MCF 10A (cell line): ENCODE measurements at places on chromosomes 1 and 21. TPM values are rescaled to one million over a fixed set of nuclear protein-coding genes. Genes with fewer than 3 reads are reported as not detected.
A peak's percentile ranks its signal among the peaks of the same experiment; 100 is the strongest.

GRCh38 chr1:155463865-155464650 lies 98.5 kb downstream of the ASH1L start:
- no peak overlapping the region for H3K4me3 ChIP-seq
- peaks cover 35% of the 10 kb centered on the region for H3K36me3 ChIP-seq

The SLAMF7 gene
- 8.6 and 26.3 TPM in 2 replicates for total RNA-seq

The MYBPH gene
- not detected in 2 replicates for total RNA-seq

The HRNR gene
- not detected in 2 replicates for total RNA-seq

DNA sequence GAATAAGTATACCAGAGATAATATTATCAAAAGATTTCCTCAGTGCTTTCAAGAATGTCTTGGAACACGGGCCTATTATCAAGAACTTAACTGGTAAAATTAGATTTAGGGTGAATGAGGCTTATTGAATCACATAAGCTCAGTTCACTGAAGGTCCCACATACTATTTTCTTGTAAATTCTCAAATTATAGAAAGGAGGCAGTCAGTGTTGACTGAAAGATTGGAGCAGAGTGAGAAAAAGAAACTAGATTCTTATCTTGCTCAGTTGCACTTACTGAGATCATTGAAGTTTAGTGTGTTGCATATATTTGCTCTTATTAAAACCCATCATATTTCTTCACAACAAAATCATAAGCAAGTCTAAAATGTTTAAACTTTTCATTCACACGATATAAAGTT lies 3.9 kb upstream of the RGS1 start:
- no peaks in the 10 kb centered on the region for H3K4me1 ChIP-seq
- no peak for DNase-seq
- H3K27me3 ChIP-seq, result no peaks in the 10 kb centered on the region
- no peak overlapping the region for H3K27ac ChIP-seq
- H3K36me3 ChIP-seq, result no peaks in the 10 kb centered on the region

DNA sequence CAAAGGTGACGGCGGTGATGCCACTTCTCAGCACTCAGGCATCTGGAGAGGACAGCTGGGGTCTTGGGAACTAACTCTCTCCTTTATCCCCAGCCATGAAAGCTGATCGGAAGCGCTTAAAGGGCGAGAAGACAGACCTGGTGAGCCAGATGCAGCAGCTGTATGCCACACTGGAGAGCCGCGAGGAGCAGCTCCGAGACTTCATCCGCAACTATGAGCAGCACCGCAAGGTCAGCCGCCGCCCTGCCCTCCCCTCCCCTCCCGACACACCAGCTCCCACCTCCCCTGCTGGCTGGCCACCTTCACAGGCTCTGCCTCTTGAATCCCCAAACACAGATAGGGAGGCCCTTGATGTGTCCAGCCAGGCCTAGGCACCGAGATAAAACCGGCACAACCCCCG lies 118.9 kb upstream of the TMEM51 start:
- H3K4me3 ChIP-seq, result no peak overlapping the region
- no peaks in the 10 kb centered on the region for H3K27me3 ChIP-seq
- H3K36me3 ChIP-seq, result no peaks in the 10 kb centered on the region
- no peak overlapping the region for H3K27ac ChIP-seq
- no peak for DNase-seq

The CATSPERE gene
- 1.2 and 2.1 TPM in 2 replicates for total RNA-seq

DNA sequence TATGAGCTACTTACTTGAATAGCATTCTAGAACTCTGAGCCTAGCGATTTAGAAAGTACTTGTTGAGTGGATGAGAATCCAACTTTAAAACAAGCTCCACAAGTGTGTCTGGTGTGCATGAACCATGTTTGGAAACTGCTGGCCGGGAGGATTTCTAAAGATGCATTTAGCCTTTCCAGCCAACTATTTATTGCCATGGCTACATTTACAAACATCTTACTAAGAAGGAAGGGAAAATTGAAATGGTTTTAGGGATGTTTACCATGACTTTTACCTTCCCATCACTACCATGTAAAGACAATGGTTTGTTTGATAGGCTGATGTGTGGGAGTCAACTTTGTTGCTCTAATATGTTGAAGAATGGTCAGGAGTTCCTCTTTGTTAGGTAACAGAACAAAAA lies 37.7 kb upstream of the ARHGAP29 start:
- no peak overlapping the region for H3K27ac ChIP-seq
- H3K4me1 ChIP-seq, result peaks cover 14% of the 10 kb centered on the region
- DNase-seq, result no peak
- no peaks in the 10 kb centered on the region for H3K27me3 ChIP-seq
- H3K4me3 ChIP-seq, result no peak overlapping the region

The PPIAL4G gene
- total RNA-seq, result not detected in 2 replicates

The TNFRSF25 gene
- total RNA-seq, result 27.6 and 33.7 TPM in 2 replicates

The MTF2 gene
- 17.0 and 20.0 TPM in 2 replicates for total RNA-seq

GRCh38 chr1:20125100-20125499 lies 5.8 kb upstream of the PLA2G2D start:
- no peak for DNase-seq
- no peaks in the 10 kb centered on the region for H3K36me3 ChIP-seq
- peaks cover 10% of the 10 kb centered on the region for H3K4me1 ChIP-seq
- H3K27me3 ChIP-seq, result peaks cover 25% of the 10 kb centered on the region

GRCh38 chr1:201676197-201676596 lies 137.3 kb downstream of the NAV1 start:
- no peak overlapping the region for H3K4me3 ChIP-seq
- H3K27me3 ChIP-seq, result no peaks in the 10 kb centered on the region
- DNase-seq, result peak; percentile 42
- H3K36me3 ChIP-seq, result no peaks in the 10 kb centered on the region
- peaks cover 6% of the 10 kb centered on the region for H3K4me1 ChIP-seq

GRCh38 chr21:38988509-38989378 lies 183.0 kb downstream of the ETS2 start:
- no peaks in the 10 kb centered on the region for H3K27me3 ChIP-seq
- DNase-seq, result no peak
- no peak overlapping the region for H3K27ac ChIP-seq
- peaks cover 6% of the 10 kb centered on the region for H3K36me3 ChIP-seq
- H3K4me3 ChIP-seq, result no peak overlapping the region

GRCh38 chr21:41695513-41695912 lies 71.3 kb downstream of the RIPK4 start:
- H3K27me3 ChIP-seq, result no peaks in the 10 kb centered on the region
- no peak for DNase-seq
- no peaks in the 10 kb centered on the region for H3K36me3 ChIP-seq
- no peaks in the 10 kb centered on the region for H3K4me1 ChIP-seq
- no peak overlapping the region for H3K4me3 ChIP-seq

GRCh38 chr1:62013264-62013663 lies 181.4 kb upstream of the L1TD1 start:
- DNase-seq, result no peak
- no peaks in the 10 kb centered on the region for H3K27me3 ChIP-seq
- peaks cover 13% of the 10 kb centered on the region for H3K36me3 ChIP-seq

The REN gene
- total RNA-seq, result not detected in 2 replicates

- peaks cover 84% of the 10 kb centered on the region for H3K36me3 ChIP-seq
- peaks cover 24% of the 10 kb centered on the region for H3K4me1 ChIP-seq
- no peak overlapping the region for H3K27ac ChIP-seq
- H3K4me3 ChIP-seq, result no peak overlapping the region
- no peaks in the 10 kb centered on the region for H3K27me3 ChIP-seq
Observed at GRCh38 chr1:224375059-224375458, 18.4 kb downstream of the CNIH4 start.
